ENCODE measurements at places on chromosomes 5 and 9.
A peak's percentile ranks its signal among the peaks of the same experiment; 100 is the strongest.

DNA sequence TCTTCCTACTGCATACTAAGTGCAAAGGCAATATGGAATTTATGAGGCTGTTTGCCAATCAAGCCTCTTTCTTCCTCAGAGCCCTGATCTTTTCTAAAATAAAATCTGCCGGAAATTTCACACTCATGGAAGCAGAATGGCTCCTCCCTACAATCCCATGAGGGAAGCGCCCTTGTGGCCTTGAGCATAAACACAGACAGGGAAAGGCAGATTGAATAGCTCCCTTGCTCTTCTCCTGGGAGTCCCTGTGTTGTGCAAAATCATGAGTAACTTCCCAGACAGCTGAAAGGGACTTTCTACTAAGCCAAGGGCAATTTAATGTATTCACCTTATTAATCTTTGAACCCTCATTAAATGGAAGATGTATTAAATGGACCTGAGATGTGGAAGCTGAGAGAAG, 226.1 kb upstream of the PIK3R1 start:
- DNase-seq, result peak; percentile 40

GRCh38 chr5:93746406-93747056, 5.1 kb upstream of the POU5F2 start:
- peak; percentile 36 for DNase-seq

DNA sequence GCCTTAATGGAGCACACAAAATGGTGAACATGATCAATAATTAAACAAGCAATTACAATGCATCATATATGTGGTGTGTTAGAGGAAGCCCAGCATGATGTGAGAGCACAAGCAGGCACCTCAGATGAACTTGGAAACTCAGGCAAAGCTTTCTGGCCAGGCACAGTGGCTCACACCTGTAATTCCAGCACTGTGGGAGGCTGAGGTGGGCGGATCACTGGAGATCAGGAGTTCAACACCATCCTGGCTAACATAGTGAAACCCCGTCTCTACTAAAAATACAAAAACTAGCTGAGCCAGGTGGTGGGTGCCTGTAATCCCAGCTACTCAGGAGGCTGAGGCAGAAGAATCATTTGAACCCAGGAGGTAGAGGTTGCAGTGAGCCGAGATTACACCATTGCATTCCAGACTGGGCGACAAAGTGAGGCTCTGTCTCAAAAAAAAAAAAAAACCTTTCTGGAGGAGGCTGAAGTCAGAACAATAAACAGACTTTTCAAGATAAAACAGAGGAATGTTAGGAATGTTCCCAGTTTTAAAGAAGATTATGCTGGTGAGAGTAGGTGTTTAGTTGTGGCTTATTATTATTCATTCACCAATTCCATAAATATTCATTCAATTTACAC, 159.4 kb downstream of the CEMIP2 start:
- DNase-seq, result peak; percentile 36

DNA sequence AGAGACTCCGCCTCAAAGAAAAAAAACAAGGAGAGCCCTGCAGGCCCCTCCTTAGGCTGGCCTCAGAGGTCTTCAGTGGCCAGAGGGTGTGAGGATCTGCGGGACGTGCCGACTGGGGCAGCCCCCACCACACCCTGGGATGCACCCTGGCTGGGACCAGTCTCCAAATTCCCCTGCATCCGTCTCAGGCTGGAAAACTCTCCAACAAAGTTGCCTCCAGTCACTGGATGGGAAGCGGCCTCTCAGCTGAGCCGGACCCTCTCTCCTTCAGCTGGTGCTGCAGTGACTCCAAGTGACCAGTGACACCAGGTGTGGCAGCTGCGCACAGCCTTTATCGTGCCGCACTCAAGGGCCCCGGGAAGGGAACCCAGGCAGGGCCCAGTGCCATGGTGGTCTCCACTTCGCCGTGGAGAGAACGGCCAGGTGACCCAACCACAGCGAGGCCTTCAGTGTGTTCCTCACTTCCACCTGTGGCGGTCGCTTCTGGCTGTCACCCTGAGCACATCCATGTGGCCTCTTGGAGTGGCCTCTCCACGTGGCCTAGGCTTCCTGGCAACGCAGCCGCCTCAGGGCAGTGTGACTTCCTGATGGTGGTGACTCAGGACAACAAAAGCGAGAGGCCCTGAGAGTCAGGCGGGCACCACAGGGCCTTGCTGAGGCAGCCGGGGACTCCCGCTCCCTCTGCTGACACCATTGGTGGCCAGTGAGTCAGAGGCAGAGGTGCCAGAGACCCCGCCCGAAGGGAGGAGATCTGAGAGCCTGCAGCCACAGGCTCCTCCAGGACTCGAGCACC, 19.3 kb upstream of the CAMSAP1 start:
- DNase-seq, result no peak

DNA sequence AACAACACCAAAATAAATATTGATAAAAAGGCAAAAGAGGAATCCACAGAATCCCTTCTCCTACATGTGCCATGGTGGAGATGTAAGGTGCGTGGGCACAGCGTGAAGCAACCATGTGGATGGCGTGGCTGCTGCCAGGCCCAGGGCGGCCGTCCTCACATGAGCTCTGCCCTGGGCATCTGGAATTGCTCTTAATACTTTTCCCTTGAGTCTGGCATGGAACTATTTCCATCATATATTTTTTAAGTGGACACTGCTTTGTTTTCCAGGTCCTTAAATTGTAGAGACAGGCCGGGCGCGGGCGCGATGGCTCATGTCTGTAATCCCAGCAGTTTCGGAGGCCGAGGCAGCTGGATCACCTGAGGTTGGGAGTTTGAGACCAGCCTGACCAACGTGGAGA, 349.3 kb downstream of the IRX1 start:
- no peak for DNase-seq

GRCh38 chr5:114839360-114839759, 330.3 kb downstream of the TRIM36 start:
- no peak for DNase-seq

DNA sequence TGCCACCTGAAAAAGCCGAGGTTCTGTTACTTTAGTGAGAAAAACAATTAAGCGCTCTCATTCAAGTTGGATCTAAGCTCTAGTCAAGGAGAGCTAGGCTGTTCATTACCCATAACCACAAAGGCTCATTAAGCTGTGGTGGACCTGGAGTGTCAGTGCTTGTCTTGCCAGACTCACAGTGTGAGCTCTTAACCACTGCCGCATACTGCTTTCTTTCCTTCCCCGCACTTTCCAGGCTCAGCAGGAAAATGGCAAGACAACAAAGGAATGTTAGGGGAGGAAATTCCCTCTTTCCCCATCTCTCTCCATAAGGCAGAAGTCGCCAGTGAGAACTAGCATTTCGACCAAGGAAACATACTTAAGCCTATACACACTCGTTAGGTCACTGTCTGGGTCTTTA, 467.3 kb downstream of the ENC1 start:
- DNase-seq, result no peak

DNA sequence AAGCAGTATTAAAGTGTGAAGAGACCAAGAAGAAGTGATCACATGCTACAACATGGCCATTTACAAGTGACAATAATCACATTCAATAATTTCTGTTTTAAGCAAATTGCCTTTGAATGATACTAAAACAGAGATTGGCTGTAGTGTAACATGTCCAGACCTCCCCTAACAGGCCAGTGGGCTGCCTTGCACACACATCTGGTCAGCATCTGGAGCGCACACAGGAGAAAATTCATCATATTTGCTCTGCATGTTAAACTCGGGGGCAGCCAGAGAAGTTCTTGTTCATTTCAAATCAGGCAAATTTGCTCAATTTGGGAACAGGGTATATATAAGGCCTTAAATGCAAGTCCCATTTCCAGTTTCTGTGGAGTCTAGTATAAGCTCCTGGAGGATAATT, 111.1 kb upstream of the FBXL7 start:
- DNase-seq, result peak; percentile 24

GRCh38 chr5:1312993-1313833, 18.3 kb upstream of the TERT start:
- no peak for DNase-seq

DNA sequence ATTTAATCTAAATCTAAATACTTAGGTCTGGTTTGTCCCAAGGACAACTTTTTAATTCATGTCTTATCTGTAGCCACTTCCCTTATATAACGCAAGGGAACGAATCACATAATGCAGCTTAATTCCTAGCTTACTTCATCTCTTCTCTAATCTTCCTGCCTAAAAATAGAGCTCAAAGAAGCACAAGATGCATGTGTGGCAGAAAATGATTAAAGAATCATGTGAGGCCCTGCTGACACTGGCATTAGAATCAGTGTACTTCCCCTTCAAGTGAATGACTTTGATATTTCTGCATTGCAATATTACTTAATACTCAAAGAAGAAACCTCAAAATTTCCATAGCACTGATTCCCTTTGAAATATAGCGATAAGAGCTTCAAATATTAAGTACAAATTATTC, 317.9 kb upstream of the FTMT start:
- DNase-seq, result no peak

DNA sequence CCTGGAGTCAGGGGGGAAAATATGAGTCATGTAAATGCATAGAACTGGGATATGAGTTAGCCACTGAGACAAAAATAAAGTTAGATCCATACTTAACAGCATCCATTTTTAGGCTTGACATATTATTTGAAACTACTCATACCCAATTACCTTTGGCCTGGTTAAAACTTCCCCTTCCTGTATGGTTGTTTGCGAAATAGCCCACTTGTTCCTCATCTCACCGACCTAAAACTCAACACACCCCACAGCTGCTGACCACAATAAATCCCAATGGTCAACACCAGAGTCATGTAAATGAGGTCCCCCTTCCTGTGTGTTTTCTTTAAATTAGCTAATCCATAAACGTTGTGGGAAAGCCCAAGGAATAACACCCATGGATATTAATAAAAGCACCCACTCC, 55.2 kb upstream of the TMEM215 start:
- no peak for DNase-seq
